ENCODE measurements at places on chromosomes 5 and 9.

- DNase-seq = no peak
These were observed 180.3 kb downstream of the SREK1 start for GRCh38 chr5:66324357-66324756.

DNA sequence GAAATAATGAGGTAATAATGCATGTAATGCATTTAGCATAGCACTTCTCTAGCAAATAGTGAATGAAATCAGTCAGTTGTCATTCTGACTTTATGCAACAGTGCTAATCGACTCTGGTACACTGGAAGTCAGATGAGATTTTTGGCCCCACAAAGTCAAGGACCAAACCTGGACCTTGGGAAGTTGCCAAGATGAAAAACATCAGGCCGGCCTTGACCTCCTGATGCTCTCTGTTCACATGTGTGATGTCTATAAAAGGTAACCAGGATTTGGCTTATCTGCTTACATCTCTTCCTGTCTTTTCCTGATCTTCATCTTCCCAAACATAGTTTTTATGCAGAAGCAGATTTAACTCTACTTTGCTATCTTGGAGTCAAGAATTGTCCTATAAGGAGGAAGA lies 39.5 kb downstream of the SLC22A5 start:
- no peak for DNase-seq

GRCh38 chr9:137294091-137294680 lies 7.9 kb downstream of the NRARP start:
- no peak for DNase-seq

- no peak for DNase-seq
These were observed 70.3 kb upstream of the MAP1B start for GRCh38 chr5:72036951-72037350.

- DNase-seq = peak; percentile 48
These were observed 89.5 kb downstream of the ESM1 start for GRCh38 chr5:54895816-54896341.

DNA sequence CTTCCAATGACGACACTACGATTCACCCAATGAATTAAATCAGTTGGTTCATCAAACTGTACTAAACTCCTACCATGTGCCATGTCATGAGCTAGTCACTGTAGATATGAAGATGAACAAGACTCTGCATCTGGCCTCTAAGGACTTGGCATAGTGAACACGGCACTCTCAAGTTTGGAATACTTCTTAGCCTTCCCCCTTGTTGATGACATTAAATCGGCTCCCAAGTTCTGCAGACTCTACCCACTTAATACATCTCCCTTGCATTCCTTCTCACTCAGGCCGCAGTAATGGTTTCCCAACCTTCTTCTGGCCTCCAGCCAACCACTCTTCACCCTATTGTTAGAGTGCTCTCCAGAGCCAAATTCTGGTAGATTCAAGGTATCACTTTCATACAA lies 184.7 kb downstream of the MAPKAP1 start:
- DNase-seq = peak; percentile 68

DNA sequence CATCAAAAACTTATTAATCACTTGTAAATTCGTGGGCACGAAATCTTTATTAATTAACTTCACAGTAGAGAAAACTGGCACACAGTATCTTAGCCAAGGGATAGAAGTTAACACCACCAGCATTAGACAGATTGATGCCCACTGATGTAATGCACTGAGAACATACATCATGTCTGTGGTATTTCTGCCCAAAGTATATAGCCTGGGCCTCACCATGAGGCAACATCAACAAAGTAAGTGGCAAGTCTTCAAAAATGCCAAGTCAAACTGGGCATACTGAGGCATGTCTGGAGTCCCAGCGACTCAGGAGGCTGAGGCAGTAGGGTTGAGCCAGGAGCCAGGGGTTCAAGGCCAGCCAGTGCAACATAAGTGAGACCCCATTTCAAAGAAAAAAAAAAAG lies 79.5 kb downstream of the GLIS3 start:
- no peak for DNase-seq

DNA sequence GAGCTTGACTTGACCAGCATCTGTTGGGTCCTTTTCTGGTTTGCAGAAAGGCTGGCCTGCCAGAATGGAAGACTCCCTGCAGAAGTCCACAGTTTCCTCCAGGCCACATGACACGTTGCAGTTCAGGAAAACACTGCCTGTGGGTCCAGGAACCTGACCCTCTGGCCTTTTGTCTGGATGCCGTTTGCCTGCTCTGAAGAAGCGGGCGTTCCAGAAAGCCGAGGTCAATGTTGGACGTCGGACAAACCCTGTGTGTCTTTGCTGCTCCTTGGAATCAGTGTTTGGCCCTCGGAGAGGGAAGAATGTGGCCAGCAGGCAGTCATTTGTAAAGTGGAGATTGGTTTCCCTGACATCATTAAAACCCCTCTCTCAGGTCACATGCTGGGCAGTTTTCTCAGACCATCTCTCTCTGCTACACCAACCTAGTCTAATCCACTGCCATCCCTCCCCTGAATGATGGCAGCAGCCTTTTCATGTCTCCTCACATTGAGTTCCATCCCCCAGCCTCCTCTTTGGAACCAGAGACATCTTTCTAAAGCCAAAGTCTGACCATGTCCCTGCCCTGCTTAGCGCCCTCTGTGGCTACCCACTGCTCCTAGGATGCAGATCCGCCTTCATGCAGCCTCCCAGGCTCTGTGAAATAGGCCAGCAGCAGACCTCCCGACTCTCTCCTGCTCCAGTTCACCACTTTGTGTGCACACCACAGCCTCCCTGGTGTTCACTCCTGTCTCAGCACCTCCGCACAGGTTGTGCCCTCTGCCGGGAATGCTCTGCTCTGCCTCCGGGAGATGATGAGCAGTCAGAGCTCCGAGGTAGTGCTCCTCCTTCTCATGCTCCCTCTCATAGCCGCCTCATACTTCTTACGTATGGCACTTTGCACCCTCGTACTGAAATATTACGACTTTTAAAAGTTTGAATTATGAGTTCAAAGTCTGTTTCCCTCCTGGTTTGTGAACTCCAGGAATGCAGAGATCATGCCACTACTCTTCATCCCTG lies 75.6 kb downstream of the RALGPS1 start:
- peak; percentile 91 for DNase-seq

DNA sequence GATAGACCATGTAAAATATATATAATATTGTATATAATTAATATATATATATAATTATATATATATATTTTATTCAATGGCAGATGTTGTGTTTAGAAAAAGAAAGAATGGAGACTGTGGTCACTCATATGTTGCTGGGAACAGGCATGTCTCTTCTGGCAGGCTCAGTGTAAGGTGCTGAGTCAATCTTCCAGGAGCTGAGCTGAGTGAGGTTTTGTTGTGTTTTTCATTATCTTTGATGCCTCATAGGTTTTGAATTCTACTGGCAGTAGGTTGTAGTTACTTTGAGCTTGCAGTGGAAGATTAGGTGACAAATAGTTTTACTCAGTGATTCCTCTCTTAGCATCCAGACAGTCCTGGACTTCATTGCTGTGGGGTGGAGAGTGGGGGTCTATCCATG lies 561.3 kb downstream of the IRX1 start:
- peak; percentile 7 for DNase-seq

DNA sequence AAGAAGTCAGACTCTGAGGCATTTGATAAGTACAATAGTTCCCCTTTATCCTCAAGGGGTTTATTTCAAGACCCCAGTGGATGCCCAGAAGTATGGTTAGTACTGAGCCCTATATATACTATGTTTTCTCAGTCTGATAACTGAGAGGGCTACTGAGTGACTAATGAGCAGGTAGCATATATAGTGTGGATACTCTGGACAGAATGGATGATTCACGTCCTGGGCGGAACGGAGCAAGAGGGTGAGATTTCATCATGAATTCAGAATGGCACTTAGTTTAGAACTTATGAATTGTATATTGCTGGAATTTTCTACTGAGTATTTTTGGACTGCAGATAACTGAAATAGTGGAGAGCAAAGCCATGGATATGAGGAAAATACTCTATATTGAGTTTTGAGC lies 457.6 kb downstream of the PLK2 start:
- DNase-seq = no peak

GRCh38 chr5:153237671-153238332 lies 252.7 kb upstream of the GRIA1 start:
- DNase-seq = no peak

DNA sequence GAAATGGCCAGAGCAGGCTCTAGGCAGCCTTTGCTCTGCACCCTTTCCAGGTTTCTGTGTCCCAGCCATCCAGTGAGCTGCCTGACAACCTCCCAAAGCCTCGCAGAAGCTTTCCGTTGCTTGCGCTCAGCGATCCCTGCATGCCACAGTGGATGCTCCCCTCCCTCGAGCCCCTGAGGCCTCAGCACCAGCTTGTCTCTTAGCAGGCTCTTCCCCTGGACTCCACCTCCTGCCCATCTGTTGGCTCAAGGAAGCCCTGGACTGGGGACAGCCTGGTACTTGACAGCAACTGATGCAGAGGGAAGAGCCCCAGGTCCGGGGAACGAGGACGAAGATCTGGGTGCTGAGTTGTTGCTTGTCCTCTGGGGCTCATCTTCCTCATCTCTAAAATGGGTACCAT lies 23.2 kb downstream of the TSPAN17 start:
- no peak for DNase-seq

- DNase-seq = no peak
These were observed 119.2 kb downstream of the LPAR1 start for GRCh38 chr9:110919050-110919435.

GRCh38 chr5:61949054-61949678 lies 356.8 kb upstream of the KIF2A start:
- DNase-seq = no peak

DNA sequence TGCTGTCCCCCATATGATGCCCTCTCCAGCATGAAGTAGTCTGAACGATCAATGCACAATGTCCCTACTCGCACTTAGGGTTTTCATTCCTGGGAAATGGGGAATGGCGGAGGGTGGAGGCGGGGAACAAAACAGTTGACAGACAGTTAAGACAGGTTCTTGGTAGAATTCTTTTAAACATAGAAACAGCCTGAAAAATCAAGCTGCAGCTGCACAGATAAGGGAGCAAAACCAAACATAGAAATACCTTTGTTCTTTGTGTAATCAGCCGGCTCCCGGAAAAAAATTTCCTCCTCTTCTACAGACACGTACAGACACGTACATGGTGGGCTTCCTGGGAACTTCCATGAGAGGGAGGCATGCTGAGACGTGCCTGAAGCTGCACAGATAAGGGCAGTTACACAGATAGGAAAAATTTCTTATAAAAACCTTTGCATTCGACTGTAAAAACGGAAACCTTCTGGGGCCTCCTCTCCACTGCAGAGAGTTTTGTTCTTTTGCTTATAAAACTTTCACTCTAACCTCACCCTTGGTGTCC lies 662.4 kb upstream of the PTPRD start:
- no peak for DNase-seq

- peak; percentile 1 for DNase-seq
These were observed 917.0 kb downstream of the CDH9 start for GRCh38 chr5:26121338-26121737.

GRCh38 chr5:154494036-154494435 lies 16.0 kb upstream of the HAND1 start:
- no peak for DNase-seq

- peak; percentile 4 for DNase-seq
These were observed at the start of gene PCDHB14 for GRCh38 chr5:141223112-141223783. PCDHB14 (plus strand) TSS chr5:141223343; CDS start chr5:141223506, 163 bp downstream.

DNA sequence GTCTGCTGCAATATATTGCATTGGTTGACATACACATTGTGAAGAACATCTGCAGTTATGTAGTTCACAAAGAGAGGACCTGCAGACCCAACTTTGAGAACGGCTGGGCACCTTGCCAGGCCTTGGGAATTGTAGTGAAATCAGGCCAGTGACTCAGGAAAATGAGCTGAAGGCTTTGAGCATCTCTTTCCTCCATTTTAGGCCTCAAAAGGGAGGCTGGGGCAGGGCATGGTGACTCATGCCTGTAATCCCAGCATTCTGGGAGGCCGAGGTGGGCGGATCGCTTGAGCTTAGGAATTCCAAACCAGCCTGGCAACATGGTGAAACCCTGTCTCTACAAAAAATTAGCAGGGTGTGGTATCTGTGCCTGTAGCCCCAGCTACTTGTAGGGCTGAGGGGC lies 1.4 kb upstream of the IPPK start:
- no peak for DNase-seq

- no peak for DNase-seq
These were observed 33.2 kb upstream of the ERAP2 start for GRCh38 chr5:96843140-96843539.

- DNase-seq = no peak
These were observed 21.6 kb downstream of the FBXW11 start for GRCh38 chr5:171984748-171985419.
